ENCODE measurements at places on chromosomes 7 and 10.

DNA sequence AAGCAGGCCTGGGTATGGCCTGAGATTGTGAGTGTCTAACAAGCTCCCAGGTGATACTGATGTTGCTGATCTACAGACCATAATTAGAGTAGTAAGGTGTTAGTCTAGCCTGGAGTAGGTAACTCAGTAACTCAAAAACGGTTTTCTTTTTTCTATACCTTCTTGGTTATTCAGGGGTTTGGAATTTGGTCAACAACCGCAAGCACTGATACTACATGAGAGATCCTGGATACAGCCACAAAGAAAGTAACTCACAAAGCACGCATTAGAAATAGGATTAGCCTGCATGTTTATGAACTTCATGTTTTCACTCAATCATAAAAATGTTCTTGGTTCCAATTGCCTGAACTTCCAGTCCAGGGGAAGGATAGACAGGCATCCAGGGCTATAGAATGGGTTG is 803.5 kb downstream of the MAGI2 start:
- DNase-seq, result no peak

GRCh38 chr7:96901822-96902445 is 103.4 kb upstream of the DLX6 start:
- no peak for DNase-seq

GRCh38 chr7:108002726-108003598 is at the start of gene LAMB1:
TSS of gene LAMB1 (minus strand) at chr7:108003161. CDS start at chr7:108002885, 276 bp downstream.
- DNase-seq, result no peak

DNA sequence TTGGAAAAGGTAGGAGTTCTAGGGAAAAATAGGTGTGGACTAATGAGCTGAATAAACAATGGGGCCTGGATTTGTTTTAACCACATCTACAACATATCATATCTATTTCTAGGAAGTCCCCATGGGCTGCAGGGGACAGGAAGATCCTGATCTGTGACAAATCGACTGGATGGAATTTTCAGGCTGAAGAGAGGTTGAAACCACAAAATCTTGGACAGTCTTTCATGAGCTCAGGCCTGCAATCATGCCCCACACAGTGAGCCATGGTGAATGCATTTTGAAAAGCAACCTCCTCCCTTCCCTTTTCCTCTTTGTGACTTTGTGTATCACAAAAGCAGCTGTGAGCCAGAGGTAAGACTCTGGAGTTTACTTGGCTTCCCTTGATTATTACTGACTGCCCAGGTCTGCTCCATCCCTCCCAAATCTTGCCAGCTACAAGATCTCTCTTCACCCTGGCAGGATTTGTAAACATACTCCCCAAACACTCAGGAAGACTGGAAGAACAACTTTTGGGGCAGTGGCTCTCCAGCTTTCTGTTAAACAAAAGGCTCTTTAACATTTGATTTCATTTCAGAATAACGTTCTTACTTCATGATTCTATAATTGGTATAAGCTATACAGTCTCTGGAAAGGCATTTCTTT is 66.4 kb downstream of the ASAH2B start:
- no peak for DNase-seq

DNA sequence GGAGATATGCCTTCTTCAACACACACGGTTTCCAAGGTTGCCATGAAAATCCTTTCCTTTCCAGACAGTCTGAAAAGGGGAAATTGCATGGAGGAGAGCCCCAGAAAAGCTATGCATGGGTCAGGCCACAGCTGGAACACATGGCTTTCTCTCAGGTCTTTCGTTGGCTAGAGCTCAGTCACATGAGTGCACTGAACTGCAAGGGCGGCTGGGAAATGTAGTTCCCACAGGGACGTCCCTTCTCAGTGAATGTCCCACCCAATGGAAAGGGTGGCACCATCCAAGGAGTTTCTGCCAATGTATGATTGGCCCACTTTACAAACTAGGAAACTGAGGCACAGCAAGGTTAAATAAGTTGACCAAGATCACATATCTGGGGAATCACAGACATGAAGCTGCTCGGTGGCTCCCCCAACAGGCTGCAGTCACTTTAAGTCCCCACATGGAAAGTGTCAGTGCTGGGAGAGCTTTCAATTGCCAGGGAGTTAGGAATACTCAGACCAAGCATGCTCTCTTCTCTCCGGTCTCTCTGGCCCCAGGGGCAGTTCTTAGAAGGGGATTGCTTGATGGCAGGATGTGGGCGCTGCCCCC is 571.3 kb downstream of the GLRX3 start:
- DNase-seq, result no peak

GRCh38 chr7:117019287-117019686 is 66.0 kb downstream of the ST7 start:
- DNase-seq, result no peak

DNA sequence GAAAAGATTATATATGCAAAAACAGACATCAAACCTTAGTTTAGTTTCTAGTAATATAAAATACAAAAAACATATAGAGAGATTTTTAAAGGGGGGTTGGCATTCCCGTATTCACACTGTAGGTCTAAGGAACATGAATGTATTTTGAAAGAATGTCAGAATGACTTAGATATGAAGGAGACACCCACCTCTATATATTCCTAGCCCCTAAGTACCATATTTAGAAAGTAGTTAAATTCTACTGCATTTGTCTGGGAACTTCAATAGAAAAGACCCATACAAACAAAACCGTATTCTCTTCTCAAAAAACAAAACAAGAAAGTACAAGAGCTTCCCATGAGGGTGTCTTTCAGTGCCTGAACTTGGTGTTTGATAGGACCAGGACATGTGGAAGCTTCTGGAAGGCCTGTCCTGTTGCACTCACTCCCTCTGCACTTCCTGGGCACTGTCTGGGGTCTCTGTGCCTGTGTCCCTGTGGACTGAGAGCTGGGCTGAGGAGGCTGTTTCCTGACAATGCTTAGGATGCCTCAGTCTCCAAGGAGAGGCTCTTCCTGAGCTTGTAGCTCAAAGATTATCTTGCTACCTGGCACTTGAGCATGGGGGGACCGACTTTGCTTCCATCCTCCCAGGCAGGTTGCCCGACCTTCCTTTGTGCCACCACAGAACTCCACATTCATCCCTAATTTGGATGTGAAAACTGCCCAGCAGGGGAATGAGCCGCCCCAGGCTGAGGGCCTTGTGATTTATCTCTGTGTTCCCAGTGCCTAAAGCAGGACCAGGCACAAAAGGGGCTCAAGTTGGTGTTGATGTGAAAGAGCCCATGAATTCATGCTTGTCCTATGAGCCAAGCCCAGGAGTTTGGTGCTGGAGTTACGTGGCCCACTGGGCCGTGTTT is 44.4 kb upstream of the KLF6 start:
- no peak for DNase-seq

- DNase-seq, result no peak
These were observed 68.8 kb downstream of the DGKB start for GRCh38 chr7:14833707-14834106.

- DNase-seq, result no peak
These were observed at the start of gene ZNF853 for GRCh38 chr7:6614953-6615722. TSS of gene ZNF853 (plus strand) at chr7:6615610. CDS start at chr7:6616175, 565 bp downstream.

- DNase-seq, result no peak
These were observed 259.2 kb upstream of the FZD1 start for GRCh38 chr7:91005024-91005423.

DNA sequence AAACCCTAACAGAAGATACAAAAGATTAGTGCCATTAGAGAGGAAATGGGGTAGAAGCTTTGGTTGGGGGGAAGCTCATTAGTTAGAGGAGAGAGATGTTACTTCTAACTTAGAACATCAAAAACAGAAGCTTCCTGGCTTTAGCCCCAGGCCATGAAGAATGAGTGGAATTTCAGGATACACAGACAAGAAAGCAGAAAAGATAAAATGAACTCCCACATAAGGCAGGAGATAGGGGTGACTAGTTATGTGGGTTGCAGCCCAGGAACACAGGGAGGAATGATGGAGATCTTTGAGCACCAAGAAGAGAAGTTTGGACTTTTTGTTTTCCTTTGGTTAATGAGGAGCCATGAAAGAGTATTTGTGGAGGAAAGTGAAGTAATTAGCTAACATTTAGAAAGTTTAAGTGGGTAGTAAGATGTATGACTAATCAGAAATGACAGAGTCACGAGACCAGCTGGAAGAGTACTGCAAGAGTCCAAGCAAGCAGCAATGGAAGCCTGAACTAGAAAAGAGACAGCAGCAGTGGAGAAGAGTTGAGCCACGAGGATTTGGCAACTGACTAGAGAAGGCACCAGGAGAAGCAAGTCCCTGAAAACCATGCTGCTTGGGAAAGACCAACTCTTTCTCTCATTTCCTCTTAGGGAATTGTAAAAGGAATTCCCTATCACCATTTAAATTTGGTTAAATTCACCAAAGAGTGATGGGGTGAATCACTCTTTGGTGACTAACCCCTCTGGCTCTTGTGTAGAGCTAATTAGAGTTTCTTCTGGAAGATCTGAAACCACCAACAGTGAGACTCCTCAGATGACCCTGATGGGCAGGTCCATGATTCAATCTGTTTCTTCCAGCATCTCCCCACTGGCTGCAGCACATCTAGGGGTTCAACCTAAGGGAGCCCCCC is 131.9 kb downstream of the KCNMA1 start:
- no peak for DNase-seq

DNA sequence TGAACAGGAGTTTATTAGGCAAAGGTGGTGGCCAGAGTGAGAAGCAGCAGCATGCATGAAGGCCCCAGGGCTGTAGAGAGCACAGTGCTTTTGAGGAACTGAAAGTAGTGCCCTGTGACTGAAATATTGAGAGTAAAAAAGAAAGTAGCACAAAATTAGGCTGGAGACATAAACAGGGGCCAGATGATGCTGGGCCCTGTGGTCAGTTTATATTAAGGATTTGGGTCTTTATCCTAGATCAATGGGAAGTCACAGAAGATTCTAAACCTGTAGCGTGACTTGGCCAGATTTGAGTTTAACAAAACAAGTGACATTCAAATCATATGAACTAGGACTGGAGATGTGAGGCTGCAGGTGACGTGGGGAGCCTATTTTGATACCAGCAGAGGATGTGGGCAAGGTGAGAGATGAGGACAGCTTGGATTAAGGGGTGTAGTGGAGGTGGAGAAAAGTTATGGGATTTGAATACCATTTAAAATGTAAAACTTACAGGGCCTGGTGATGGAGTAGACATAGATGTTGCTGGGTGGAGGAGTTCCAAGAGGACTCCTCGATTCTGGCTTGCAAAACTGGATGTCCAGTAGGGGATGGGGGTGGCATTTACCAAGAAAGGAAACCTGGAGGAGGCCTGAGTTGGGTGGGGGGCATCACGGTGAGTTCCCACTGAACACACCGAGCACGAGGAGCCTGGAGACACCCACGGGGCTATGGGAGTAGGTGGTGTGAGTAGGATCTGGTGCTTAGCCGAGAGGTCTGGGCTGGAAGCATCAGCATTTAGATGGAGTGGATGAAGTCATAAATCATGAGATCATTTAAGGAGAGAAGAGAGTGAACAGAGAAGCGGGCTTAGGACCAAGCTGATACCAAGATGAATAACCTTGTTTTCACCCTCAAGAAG is 52.8 kb downstream of the HHEX start:
- no peak for DNase-seq

GRCh38 chr7:48366096-48366495 is 194.8 kb downstream of the ABCA13 start:
- DNase-seq, result no peak

DNA sequence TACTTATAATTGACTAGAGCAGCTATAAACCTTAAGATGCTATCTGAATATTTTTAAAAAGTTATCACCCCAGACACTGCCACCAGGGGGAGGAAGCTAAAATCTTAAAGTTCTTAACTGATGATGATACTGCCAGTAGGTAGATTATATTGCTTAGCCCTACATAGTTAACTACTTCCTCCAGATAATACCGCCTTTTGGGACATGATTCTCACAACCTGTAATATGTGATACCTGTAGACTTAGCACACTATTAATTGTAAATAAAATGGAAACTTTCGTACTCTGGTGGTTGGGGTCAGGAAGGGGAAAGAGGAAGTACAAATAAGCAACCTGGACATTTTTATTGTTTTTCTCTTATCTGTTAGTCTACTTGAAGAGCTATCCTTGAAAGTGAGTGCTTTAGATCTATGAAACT is 268.9 kb downstream of the ADK start:
- no peak for DNase-seq

GRCh38 chr7:128210590-128211570 is 30.2 kb upstream of the LEP start:
- no peak for DNase-seq

GRCh38 chr7:141462958-141463357 is 88.3 kb upstream of the AGK start:
- DNase-seq, result no peak

GRCh38 chr7:90599038-90599437 is 2.9 kb downstream of the CDK14 start:
- DNase-seq, result no peak

DNA sequence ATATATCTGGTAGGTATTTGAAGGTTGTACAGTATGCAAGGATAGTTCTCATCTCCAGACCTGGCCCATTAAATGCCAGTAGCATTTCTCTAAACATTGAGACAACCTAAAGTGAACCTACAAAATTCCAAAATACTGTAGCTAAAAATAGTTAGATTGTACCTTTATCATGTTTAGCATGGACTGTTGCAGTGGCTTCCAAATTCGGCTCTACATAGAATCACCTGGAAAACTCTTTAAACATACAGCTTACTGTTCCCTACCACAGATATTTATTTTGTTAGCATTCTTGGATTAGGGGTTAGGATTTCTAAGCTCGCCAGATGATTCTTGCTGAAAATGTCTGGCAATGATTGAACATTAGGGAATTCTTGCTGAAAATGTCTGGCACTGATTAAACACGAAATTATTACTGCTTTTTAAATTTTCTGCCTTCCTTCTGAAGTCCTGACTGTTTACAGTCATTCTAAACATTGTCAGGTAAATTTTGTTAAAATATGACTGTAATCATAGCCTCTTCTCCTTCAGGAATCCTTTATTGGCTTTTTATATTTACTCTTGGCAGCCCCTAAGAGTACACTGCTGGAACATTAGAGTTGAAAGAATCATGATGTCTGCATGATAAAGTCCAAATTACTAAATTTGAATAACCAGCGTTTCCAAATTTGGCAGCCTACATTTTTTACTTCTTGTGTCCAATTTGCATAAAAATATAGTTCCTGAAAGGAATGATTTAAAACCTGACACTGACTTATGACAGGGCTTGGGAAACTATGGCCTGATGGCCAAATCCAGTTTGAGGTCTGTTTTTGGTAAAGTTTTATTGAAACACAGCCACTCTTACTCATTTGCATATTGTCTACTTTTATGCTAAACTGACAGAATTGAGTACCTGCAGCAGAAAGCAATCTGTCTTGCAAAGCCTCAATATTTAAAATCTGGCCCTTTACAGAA is 40.3 kb downstream of the SHOC2 start:
- DNase-seq, result no peak

GRCh38 chr7:134696261-134696660 is 49.6 kb downstream of the BPGM start:
- DNase-seq, result no peak

- DNase-seq, result no peak
These were observed 603.8 kb upstream of the LRRTM3 start for GRCh38 chr10:66321723-66322665.

- DNase-seq, result peak; percentile 14
These were observed 47.0 kb upstream of the ZNF107 start for GRCh38 chr7:64618785-64619456.

Data from effector memory CD4-positive, alpha-beta T cell (primary cell).